Activated T-helper 1 cell treated with anti-CD3 and anti-CD28 coated beads, Interleukin-2, amount 50 U/mL, for 16 hours (primary cell): ENCODE measurements at places on chromosomes 7 and 10.

DNA sequence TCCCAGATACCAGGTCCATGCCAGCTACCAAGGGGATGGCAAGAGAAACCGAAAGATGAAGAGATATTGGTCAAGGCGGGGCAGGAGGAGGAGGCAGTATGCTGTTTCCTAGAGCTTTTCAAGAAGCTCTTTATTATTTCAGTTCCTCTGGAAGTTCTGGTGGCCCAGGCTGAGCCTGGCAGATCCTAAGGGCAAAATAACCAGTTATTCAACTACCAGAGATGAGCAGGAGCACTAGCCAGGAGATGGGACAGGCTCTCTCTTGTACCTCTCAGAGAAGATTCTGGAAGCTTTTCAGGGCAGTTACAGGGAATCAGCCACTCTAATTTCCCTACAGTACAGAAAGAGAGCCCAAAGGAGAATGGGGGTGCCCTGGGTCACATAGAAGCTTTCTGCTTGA is 5.3 kb downstream of the DNAJB12 start:
- no peak for DNase-seq

DNA sequence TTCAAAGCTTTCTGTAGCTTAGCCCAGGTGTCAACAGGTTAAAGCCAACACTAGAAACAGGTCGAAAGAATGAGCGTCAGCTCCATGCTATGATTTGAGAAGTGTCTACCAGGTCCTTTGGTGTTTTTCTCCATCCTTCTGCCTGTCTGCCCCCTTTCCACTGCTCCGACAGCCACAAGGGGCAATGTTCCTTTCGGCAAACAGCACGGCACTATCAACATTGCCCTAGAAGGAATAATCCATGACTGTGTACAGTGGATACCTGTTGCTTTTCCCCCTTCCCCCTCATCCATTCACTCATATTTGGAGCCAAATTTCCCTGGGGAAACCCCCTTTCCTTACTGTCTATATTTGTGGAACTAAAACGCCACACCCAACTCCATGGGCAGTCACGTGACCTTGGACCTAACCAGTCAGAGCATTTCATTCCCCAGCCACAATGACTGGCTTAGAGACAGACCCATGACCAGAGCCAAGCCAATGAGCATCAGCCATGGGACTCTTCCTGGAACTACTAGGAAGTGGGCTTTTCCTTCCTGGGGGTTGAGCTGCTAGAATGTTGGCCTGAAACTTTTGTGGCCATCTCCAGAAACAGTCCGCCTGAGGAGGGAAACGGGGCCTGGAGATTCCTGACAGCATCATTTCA is 51.5 kb downstream of the AFAP1L2 start:
- no peak for DNase-seq

- DNase-seq: no peak
Observed at GRCh38 chr7:146961617-146962016, 845.0 kb downstream of the CNTNAP2 start.

DNA sequence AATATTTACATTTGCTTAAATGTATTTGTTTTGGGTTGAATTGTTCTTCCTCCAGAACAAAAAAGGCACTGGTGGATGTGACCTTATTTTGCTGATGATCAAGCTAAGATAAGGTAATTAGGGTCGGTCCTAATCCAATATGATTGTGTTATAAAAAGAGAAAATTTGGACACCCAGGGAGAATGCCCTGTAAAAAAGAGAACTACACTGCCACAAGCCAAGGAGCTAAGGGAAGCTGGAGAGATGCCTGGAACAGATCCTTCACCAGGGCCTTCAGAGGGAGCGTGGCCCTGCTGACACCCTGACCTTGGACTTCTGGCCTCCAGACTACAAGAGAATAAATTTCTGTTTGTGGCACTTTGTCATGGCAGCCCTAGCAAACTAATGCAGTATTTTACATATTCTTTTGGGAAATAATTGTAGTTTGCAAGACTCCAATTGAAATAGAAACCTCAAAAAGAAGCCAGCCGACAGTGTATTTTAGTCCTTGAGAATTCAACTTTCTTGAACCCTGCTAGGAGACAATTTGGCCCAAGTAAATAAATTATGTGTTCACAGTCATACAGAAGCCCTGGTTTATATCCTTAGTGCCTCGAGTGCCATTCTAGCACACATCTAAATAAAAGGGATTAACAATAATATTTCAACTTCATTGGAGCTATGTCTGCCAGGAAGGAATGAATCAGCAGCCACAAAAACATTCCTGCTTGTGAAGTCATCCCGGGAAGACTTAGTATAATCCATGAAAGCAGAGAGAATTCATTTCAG is 164.6 kb downstream of the PKD1L1 start:
- no peak for DNase-seq

GRCh38 chr10:61774031-61774430 is 111.3 kb downstream of the CABCOCO1 start:
- DNase-seq: no peak

- DNase-seq: no peak
Observed at GRCh38 chr10:60323162-60323561, 66.5 kb downstream of the ANK3 start.

DNA sequence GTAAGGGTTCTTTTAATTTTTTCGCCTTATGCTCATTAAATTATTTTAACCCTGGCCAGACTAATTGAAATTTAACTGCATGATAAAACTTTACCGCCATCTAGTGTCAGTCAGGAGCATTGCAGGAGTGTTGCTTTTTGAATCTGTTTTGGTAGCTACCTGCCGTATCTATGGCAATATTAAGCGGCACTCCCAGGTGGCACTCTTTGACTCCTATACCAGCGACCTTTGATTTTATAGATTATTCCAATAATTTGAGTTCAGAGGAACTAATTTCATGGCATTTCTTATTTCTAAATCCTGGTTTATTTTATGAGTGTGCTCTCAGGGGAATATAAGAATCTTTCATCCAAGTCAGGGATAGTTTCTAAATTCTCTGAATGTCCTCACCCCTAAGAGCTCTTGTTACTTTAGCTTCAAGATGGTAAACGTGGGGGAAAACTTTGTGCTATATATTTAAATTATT is 198.9 kb downstream of the REEP3 start:
- DNase-seq: peak; percentile 10

DNA sequence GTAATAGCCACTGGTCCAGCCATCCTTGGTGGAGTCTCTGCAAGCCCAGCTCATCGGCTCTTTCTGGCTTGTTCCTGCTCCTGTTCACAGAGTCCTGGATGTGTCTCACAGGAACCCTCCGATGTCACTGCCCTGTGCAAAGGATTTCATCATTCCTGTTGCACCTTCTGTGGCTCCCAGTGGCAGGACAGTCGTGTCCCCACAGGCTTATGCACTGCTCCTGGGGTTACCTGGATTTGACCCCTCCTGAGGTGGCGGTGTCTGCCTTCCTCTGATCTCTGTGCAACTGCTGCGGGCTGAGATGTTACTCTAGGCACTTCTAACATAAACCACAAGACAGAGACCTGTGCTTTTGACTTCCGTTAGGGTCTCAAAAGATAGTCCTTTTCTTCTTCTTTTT is 30.6 kb downstream of the APBB1IP start:
- DNase-seq: no peak

- DNase-seq: no peak
Observed at GRCh38 chr10:37774351-37774750, 83.1 kb downstream of the ZNF248 start.

DNA sequence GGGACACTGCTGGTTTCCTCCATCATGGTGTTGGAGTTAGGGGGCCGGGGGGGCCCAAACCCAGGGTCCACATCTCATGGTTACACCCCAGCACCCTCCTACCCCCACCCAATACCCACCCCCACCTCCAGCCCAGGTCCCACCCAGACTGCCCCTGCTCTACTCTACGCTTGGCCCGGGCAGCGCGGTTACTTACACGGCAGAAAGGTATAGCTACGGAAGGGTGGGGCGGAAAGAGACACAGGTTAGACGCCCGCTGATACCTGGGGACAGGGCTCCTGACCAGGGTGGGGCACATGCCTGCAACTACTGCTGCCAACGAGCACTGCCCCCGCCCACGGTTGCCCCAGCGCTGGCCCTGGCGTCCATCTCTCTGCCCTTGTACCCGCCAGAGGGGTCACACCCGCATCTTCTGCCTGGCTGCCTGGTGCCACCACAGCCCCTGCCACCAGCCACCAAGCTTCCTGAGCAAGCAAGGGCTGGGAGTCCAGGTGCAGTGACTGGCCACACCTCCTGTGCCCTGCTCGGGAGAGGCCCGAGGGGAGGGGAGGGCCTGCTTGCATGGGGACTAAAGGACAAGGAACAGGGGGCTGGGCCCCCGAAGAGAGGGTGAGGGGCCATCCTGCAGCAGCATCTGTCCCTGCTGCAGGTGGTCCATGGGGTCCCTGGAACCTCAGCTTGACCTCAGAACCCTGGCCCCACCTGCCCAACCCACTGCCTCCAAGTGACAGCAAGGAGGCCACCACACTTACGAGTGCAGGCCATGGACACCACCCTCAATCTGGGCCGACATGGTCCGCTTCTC is 16.1 kb downstream of the IMPDH1 start:
- DNase-seq: no peak

GRCh38 chr7:118629898-118630438 is 405.5 kb downstream of the ANKRD7 start:
- DNase-seq: no peak

DNA sequence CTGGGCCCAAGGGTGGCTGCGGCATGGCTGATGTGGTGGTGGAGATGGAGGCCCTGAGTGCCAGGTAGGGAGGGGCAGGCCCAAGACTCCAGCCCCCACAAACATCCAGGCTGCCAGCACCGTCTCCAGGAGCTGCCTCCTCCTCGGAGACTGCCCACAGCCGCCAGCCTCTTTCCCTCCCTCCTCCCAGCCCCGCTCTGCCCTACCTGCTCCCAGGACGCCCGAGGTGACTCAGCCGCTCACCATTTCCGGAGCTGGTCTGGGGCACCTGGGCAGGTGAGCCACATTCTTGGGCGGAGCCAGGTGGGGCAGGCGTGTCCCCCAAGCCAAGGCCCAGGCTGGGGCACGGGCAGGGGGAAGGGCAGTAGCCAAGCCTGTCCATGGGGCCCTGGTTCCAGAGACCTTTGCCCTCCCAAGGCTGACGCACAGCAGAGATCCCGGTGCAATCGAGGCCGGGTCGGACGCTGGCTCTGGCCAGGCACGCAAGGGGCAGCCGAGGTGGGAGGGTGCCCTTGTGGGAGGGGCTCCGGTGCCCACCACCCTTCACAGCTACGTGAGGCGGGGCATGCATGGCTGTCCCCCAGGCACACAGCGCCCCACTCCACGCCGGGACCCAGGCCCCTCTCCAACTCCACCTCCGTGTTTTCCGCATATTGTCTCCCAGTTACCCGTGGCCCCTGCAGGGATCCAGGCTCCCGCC is 8.8 kb downstream of the ADAP1 start:
- no peak for DNase-seq

GRCh38 chr7:50751146-50751545 is 31.6 kb downstream of the GRB10 start:
- no peak for DNase-seq

GRCh38 chr10:7411671-7412128 is 866 bp upstream of the SFMBT2 start:
- peak; percentile 6 for DNase-seq

DNA sequence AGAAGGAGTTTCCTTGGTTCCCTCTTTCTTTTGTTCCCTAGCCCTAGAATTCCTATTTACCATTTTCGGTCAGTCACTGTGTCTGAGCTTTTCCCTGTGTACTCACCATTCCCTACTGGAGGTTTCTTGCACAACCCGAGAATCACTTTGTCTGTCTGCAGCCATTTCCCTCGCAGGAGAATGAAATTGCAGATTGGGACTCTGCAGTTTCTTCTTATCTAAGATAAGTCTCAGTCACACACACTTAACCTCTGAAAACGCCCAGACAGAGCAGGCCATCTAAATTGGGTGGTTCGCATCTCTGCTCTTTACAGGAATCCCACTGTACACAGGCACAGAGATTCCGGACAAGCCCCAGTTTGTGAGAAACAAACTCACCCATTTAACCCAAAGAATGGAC is 58.6 kb upstream of the CNTNAP2 start:
- no peak for DNase-seq

DNA sequence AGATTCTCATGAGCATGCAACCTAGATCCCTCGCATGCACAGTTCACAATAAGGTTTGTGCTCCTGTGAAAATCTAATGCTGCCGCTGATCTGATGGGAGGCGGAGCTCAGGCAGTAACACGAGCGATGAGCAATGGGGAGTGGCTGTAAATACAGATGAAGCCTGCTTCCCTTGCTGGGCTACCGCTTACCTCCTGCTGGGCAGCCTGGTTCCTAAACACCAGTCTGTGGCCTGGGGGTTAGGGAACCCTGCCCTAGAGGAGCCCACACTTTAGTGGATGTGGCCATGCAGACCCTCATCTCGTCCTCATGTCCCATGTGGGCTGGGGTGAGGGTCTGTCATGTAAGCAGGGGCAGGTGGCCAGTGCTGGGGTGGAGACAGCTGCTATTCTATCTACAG is 417.6 kb downstream of the GLRX3 start:
- no peak for DNase-seq

DNA sequence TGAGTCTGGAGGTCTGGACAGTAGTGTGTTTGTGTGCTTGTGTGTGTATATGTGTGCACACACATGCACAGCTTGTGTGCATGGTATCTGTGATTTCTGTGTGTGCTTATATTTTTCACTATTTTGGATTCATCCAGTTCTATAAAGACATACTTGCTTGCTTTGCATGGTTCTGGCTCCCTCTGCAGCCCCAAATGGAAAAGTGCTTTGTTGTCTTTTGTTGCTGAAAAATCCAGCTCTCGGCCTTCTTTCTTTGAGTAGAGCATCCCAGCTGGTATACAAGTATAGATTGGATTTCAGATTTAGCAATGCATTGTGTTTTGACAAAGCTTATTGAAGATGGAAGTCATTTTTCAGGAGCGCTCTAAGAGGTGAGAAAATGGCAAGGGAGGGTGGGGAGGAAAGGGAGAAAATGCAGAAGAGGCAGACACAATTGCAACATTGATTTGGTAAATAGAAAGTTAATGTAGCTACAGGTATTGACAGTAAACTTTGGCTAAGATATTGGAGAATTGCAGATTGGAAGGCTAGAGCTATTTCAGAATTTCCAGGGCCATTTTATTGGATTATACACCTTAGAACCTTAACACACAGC is 333.9 kb downstream of the AUTS2 start:
- DNase-seq: no peak

- DNase-seq: no peak
Observed at GRCh38 chr7:145347271-145347670, 511.4 kb upstream of the TPK1 start.

GRCh38 chr10:96254976-96255375 is 16.4 kb downstream of the BLNK start:
- no peak for DNase-seq

- DNase-seq: no peak
Observed at GRCh38 chr10:34768261-34768971, 46.7 kb downstream of the PARD3 start.

GRCh38 chr10:73768881-73769280 is 13.0 kb upstream of the CHCHD1 start:
- peak; percentile 39 for DNase-seq
